ENCODE measurements at places on chromosomes 2 and 18.

- DNase-seq, result no peak
Observed at GRCh38 chr2:218307415-218308090, 15.2 kb upstream of the TMBIM1 start.

DNA sequence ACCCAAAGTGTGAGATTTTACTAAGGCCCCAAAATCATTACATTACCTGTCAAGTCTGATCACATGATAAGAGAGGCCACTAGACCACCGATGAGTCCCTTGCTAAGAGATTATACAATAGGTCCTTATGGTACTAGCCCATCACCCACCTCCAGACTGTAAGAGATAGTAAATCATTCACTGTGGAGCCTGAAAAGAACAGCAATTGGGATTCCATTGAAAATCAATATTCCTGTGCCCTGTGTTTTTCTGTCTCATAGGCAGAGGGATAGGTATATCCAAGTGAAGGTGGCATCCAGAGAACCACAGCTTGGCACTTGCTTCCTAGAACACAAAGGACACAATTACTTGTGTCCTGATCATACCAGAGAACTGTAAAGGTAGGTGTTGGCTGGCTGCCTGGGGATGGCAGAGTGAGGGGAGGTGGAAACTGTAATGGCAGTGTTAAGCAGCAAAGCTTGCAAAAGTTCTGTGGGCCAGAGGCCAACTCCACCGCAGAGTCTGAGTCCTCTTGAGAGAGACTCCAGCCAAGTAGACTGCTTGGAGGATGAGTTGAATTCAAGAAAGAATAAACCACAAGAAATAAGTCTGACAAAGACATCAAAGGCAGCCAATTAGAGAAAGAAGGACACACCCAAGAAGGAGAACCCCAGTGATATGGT, 102.0 kb upstream of the PIEZO2 start:
- DNase-seq, result peak; percentile 60

GRCh38 chr2:98234776-98235175, 111.5 kb upstream of the CNGA3 start:
- no peak for DNase-seq

- no peak for DNase-seq
Observed at GRCh38 chr2:139925903-139926302, 1145.7 kb upstream of the NXPH2 start.

GRCh38 chr2:163644238-163644637, 91.6 kb downstream of the FIGN start:
- no peak for DNase-seq

- no peak for DNase-seq
Observed at GRCh38 chr2:211829725-211830124, 708.9 kb downstream of the ERBB4 start.

- no peak for DNase-seq
Observed at GRCh38 chr2:64998658-64999061, 9.5 kb downstream of the SLC1A4 start.

DNA sequence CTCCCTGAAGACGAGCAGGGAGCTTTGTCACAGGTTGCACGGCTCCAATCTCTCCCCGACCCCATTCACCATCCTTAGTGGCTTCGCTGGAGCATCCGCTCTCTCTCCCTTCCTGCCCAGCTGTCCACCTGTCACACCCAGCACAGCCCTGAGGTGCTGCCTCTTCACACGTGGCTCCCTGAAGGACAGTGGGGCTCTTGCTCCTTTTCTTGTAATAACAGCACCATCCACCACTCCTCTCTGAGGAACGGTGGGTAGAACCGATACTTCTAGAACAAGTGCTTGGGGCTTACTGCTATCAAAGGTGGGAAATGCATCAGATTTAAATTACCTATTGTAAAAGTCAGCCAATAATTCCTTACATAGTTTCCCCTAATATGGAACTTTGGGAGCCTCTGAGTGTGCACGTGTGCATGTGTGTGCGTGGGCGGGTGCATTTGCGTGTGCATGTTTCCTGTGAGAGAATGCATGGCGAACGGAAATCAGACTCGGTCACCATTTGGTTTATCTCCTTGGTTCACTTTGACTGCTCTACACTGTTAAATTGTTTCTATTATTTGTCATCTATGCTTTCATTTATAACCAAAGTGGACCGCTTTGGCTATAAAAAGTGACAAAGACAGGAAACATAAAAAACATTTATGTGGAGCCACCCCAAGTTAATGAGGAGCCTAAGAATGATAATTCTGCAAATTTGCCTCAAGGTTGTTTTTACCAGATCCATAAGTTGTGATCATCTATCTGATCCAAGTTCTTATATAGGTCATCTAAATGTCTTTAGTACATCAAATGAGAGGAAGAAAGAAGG, 39.1 kb downstream of the KLHL29 start:
- no peak for DNase-seq

DNA sequence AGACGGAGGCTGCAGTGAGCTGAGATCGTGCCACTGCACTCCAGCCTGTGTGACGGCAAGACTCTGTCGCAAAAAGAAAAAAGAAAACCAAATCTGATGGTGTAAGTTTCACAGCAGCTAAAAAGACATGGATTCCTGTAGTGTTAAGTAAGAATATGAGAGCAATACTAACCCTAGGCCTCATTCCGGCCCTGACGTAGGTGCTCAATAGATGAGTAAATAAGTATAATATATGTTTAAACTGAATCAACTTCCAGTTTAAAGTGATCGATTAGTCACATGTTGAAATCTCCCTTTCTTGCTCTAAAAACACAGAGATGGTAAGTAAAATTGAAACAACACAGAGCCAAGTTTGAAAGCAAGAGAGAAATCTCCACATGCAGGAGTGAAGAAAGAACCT, 8.0 kb downstream of the ME2 start:
- no peak for DNase-seq

- DNase-seq, result no peak
Observed at GRCh38 chr2:176234156-176234555, 35.1 kb upstream of the MTX2 start.

DNA sequence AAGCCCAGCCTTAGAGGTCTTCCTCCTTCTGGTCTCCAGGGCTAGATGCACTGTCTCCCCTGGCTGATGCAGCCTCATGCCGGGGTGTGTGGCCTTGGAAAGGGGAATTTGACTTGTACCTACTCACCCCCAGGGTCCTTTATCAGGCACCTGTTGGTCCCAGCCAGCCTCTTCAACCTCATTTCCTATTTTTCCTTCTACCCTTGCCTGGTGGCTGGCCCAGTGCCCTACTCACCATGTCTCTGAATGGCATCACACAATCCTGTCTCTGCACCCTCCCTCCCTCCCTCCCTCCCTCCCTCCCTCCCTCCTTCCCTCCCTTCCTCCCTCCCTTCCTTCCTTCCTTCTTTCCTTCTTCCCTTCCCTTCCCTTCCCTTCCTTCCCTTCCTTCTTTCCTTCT, 17.1 kb upstream of the ST3GAL5 start:
- no peak for DNase-seq

DNA sequence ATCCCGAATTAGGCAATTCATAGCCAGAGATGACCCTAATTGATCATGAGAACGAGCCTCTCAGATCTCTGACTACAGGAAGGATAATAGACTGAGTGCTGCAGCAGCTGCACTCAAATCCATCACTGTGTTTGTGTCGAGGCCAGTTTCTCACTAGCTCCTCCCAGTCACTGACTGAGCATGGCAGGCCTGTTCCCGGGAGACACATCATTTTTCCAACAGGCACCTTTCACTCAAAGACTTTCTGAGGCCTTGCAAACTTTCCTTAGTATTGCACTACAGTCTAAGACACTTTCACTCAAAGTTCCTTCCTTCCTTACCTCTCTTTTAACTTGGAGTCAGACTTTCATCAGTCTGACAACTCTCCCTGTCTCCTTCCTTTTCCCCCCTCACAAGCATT, 13.7 kb downstream of the SOS1 start:
- no peak for DNase-seq

GRCh38 chr2:112547333-112547732, 5.1 kb downstream of the POLR1B start:
- peak; percentile 24 for DNase-seq

- no peak for DNase-seq
Observed at GRCh38 chr18:25544546-25545287, 192.8 kb upstream of the ZNF521 start.
